ENCODE measurements at places on chromosomes 11 and 22.

GRCh38 chr11:90407350-90407749 is 184.5 kb upstream of the CHORDC1 start:
- no peak for DNase-seq

DNA sequence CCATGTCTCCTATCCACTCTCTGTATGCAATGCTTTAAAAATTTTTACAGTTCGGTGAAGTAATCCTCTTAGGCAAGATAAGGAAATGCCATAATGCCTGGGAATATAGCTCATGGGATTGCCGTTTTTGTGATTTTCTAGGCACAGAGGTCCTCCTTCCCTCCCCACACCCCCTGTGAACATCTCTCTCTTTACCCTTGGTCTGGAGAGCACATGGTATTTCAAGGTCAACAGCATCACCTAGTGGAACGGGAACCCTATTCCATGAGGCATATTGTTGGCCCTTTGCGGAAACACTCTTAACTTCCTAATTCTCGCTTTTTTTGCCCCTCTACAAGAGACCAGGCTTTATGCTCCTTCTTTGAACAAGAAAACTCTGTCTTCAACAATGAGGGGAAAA is 8.8 kb downstream of the NXPE4 start:
- DNase-seq: no peak

DNA sequence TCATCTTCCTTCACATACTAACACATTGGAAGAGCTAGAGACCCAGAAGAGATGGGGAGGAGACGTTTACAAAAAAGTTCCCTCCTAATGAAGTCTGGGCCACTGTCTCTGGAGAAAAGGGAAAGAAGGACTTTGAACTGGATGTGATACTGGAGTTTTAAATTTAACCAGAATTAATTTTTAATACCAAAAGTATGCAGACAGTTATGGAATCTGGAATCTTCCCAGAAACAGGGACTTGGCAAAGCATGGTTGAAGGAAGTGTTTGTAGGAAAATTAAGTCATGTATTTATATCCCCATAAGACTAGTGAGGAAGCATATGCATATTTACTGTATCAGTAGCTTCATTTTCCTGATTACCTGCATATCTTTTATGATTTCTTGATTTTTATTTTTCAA is 215.5 kb downstream of the TTC28 start:
- DNase-seq: no peak

DNA sequence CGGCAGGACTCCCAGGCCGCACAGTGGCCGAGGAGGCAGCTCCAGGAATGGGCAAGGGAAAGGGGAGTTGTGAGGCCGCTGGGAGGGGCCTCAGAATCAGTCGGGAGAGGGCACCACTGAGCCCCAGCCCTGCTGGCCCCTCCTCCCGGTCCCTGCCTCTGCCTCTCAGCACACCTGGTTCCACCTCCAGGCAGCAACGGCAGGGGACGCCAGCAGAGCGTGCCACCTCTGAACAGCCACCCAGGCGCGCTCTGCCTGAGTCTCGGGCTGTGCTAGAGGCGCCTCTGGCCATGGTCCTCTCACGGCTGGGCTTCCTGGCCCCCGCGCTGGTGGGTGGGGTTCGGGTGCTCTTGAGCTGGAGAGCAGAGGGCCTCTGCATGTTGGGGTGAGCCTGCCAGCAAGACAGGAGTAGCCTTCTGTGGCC is 33.0 kb downstream of the MOB2 start:
- no peak for DNase-seq

GRCh38 chr11:119791701-119792151 is 62.7 kb upstream of the NECTIN1 start:
- no peak for DNase-seq

GRCh38 chr11:8386134-8386864 is 122.6 kb upstream of the LMO1 start:
- DNase-seq: no peak

DNA sequence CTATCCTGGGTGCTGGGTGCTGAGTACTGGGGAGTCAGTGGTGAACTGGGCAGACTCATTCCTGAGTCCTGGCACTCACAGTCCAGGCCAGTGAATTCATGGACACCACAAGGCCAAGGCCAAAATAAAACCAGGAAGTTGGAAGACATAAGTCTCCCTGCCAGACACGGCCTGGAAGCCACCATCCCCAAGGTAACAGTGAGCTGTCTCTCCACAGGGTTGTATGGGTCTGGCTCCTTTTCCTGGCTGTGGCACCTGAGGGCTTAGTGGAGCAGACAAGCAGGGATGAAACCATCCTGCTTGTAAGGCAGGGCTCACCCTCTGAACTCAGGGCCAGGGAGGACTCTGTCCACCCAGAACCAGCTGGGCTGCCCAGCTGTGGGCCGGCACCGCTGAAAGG is 54.7 kb upstream of the ALX4 start:
- DNase-seq: no peak

GRCh38 chr11:69788956-69789355 is 13.8 kb upstream of the FGF4 start:
- DNase-seq: no peak

DNA sequence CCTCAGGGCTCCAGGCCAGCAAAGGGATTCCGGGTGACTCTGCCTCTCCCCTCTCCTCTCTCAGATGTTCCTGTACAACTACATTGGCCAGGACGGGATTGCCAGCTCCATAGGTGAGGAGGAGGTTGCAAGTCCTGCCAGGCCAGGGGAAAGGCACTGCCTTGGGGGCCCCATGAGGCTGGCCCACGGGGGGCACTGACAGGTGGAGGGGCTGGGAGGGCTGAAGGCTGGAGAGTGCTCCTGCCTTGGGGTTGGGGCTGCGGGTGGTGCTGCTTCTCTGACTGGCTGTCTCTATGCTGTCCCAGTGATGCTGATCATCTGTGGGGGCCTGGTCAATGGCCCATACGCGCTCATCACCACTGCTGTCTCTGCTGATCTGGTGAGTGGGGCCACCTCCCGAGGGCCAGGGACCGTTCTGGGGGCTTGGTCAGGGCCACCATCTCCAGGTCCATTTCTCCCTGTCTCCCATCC is 21.7 kb downstream of the SLC37A2 start:
- no peak for DNase-seq

DNA sequence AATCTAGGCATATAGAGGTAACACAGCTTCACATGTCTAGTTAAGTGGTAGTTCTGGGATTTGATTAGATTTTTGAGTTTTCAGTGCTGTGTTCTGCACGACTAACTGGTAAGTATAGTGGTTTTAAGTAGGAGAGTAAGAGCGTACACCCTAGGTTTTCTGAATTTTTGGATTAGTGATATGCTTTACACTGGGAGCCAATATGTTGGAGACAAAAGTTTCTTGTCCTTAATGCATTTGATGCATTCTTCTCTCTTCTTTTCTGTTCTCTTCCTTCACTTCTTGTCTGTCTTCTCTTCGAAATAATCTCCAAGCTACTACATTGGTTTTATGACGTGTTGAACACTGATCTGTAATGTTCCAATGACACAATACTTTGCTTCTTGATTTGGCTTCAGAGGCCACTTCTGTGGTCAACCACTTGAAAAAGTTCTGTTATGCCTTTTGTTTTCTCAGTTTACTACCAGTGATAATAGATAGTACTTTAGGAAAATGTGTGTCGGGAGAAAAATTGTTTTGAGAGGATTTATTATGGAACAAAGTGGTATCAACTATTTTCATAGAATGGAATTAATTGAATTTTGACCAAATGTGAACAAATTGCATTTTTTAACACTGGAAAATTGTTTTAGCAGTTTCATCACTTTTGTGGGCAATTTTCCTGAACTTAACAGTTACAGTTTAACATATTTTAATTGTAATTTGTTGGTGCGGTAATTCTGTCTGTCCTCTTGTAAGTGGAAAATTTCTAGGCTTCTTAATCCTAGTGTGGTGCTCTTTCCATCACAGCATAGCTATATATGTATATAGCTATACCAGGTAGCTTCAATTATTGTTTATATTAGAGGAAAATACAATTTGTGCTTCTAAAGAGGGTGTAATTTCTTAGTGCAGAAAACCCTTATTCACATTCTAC is 2.6 kb downstream of the PDE3B start:
- DNase-seq: no peak

DNA sequence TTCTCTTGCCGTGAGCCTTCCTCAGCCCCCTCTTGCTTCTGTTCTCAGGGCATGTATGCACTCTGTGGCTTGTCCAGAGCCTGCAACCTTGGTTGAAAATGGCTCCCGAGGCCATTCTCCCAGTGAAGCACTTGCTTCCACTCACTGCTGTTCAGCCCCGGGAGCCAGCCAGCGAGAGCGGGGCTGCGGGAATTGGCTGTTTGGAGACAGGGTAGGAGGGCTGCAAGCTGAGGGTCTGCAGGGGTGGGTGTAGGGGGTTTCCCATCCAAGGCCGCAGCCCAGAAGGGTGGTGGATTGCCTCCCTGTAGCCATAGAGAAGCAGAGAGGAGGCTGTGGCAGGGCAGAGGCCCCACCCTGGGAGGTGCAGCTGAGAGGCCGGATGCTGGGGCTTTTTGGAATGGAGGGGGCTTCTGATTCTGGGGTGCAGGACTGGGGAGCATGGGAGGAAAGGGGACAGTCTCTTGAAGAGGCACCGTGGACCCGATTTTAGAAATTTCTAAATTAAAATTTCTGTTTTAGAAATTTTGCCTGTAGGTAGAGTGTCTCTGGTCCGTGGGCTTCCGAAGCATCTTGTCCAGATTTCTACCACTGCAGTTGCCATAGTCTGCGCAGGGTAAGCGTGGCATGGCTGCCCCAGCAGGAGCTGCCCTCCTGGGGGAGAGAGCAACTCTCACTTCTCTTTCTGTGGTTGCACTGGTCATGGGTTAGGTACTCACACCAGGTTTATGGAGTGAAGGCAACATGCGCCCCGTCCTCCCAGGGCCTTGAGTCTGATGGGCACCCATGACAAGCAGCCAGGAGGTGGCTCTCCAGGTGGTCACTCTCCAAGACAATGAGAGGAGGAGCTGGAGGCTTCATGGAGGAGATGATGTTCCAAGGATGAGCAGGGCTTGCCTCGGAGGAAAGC is 100.2 kb downstream of the TBC1D22A start:
- no peak for DNase-seq

DNA sequence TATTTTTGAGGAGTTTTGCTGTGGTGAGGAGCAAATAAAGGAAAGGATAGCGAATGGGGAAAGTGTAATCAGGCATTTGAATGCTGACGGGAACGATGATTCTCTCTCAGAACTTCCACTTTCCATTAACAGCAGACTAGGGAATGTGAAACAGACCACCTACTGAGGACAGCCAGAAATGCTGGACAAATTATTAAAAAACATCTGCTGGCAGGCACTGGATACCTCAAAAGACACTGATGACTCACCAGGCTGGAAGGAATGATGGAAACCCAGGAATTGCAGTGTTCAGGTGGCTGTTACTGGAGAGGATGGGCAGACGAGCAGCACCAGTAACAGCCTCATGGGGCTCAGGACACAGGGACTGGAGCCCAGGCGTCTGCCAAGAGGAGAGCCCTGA is 33.4 kb downstream of the PLA2G6 start:
- DNase-seq: no peak

- DNase-seq: no peak
These were observed 572.2 kb downstream of the TBC1D22A start for GRCh38 chr22:47334601-47335000.

DNA sequence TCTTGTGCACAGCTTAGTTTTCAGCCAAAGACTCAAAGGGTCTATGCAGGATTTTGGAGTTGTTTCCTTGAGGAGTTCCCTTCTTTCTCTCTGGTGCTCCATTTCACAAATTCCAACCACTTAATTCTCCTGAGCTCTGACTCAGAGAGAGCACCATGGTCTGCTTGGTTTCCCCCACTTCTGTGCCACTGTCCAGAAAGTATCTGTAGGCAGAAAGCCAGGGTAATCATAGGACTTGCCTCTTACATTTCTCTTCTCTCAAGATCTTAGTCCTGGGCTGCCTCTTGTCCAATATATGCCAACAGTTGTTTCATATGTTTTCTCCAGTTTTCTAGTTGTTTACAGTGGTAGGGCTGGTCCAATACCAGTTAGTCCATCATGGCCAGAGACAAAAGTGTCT is 6.4 kb upstream of the MRGPRD start:
- no peak for DNase-seq

DNA sequence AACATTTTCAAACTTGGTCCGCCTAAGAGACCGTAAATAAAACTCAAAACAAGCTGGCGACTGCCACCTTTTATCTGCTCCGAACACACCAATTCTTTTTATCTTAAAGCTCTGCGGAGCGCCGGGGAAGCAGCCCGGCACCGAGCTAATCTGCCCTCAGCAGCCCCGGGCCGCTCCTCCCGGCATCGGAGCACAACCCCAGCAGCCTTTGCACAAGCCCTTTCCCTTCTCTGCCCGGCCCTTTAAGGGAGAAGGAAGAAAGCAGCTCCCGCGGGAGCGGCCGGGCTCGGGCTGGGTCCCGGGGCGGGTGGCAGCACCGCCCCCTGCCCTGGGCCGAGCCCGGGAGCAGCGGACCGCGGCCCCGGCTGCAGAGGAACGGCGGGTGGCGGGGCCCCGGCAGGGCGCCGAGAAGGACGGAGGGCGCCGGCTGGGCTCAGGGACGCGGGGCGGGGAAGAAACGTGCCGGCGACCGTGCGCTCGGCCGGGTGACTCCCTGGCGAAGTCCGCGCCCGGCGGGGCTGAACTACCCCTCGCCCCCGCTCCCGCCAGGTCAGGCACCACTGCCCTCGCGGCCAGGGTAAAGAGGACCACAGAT is 133.6 kb upstream of the C11orf58 start:
- no peak for DNase-seq

All from DMS79 treated with DMSO at 0.1 percent for 48 hours (cell line).